H9 (cell line): ENCODE measurements at places on chromosomes 4 and X.

- no peak for DNase-seq
These were observed 126.9 kb downstream of the CBLL2 start for GRCh38 chrX:22399437-22400192.

DNA sequence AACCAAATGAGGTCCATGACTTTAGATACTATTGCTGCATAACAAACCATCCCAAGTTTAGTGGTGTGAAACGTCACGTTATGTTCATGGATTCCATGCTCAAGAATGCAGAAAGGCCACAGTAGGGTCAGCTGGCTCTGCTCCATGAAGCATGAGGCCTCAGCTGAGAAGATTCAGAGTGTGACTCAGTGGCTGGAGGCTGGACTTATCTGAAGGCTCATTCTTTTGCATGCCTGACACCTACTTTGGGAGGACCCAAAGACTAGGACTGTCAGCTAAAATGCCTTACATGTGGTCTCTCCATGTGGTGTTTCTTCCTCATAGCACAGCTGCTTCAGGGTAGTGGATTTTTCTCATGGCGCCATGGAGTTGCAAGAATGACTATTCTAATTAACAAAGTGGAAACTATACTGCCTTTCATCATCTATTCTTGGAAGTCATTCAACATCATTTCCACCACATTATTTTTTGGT is 11.5 kb upstream of the CCDC149 start:
- no peak for DNase-seq

GRCh38 chr4:168618577-168619265 is 121.9 kb downstream of the PALLD start:
- DNase-seq: no peak

GRCh38 chrX:131704136-131704695 is 160.3 kb downstream of the OR13H1 start:
- DNase-seq: no peak

DNA sequence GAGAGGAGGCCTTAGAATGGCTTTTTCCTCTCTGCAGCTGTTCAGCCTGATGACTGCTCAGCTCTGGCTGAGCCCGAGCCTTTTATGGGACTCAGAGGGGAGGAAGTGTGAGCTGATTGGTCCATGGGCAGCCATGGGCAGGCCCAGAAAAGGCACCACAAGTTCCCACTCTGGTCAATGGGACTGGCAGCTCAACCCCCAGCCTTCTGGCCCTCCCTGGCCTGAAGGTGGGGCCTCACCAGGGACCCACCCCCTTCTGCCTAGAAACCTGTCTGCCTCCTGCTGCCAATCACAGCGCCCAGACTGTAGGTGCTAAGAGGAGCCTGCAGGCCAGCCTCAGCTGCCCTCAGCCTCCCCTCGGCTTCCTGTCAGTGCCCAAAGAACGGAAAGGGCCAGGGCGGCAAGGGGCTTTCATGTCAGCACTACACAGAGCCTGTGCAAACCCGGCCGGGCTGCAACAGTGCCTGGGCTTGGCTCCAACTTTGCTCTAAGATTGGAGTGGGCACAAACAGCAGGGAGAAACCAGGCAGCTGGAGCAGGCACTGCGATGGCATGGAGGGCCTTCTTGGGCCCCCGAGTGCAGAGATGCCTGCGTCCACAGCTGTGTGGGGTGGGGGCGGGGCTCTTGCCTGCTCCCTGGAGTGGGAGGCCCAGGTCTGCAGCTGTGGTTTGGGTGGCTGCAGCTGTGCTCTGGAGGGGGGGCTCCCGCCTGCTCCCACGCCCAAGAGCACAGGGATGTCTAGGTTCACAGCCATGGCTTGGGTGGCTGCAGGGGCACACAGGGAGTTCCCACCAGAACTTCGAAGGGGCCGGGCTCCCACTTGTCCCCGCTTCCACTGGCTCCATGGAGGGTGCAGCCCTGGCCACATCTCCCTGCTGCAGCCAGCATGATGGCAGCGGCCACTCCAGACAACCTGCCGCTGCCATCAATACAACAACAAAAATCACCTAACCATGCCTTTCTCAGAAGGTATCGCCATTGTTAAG is 92.6 kb downstream of the NXF2 start:
- peak; percentile 92 for DNase-seq

DNA sequence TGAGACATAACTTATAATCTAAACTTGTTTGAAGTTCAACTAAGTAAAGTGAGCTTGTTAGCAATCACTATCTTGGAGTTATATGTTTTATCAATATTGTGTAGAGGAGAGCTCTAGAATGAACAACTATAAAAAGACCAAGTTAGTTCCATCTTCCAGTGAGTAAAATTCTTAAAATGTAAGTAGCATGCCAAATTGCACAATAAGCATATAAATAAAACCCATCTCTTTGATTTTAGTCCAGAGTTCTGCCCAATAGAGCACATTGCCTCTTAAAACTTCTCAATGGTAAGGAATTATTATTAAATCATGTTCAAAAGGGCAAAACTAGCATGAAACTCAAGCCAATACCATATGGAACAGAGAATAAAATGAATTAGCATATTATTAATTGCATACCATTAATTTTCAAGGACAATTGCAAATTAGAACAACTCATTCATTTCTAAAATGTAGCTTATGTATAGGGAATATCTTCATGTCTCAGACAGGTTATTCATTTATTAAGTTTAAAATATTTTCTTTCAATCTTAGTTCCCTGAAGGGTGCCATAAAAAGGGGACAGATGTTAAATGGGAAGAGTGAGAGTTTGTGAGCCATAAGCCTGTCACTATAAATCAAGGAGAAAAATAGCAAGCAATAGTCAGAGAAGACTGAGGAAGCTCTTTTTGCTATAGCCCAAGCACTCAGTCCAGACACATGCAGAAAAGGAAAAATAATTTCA is 507.6 kb downstream of the CENPC start:
- no peak for DNase-seq

DNA sequence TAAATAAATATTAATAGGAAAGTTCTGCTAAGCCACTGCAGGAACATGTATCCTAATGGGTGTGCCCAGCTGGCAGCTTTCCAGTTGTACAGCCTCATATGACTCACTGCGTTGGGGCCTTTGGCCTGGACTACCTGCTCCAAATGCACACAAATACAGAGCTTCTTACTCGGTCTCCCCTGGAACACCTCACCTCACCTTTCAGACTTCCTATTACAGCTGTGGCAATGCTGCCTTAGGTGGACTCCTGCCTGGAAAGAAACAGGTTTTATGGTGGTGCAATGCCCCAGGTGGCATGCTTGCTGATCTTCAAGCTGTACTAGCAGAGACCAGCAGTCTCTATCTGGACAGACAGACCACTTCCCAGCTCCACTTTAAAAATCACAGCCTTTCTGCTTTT is 85.7 kb upstream of the EXOC1L start:
- no peak for DNase-seq

DNA sequence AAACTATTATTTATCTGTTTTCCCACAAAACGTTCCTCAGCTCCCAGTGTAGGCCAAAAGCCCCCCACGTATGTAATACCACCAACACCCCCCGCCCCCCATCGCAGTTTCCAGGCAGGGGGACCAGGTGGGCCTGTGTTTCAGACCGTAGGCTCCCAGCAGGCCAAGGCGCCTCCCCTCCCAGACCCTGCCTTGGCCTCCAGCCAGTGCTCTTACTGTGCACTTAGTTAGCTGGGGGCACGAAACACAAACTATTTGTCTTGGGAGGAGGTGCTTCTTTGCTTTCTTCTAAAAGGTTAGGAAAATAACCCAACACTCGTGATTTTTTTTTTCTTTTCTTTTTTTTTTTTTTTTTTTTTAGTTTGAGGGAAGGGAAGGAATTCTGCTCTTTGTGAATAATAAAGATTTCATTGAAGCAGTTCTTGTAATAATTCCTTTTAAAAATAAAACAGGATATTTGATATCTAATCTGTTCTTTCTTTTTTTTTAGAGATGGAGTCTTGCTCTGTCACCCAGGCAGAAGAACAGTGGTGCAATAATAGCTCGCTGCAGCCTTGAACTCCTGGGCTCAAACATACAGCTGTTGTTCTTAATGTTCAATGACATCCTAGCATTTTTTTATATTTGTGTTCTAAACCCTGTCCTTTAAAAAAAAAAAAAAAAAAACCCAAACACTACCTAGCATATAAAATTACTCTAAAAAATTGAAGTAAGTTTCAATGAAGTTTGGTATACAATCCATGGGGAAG is 83.0 kb upstream of the CLDN34 start:
- DNase-seq: no peak

- DNase-seq: no peak
These were observed 169.9 kb downstream of the COX18 start for GRCh38 chr4:72899621-72900020.

DNA sequence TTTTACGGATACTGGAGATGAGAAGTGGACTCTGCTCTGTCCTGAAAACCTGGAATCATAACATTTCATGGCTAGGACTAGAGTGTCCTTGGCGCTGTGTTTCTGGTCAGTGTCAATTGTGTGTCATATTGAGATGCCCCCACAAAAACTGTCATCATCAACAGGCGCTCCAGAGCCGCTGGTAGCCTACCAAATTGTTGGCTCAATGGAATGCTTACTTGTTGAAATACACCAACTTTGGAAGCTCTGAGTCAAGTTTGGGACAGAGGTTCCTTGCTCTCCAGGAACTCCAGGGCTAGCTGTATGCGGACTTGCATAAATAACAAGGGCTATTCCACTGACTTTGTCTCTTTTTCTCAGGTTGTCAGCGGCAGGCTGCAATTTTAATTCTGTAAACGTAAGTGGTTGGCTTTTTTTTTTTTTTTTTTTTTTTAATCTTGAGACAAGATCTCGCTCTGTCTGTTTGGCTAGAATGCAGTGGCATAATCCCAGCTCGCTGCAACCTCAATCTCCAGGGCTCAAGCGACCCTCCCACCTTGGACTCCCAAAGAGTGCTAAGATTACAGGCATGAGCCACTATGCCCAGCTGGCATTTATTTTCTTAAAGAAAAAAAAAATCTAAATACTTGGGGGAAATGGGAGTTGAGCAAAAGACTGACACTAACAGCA is 871 bp upstream of the HPGD start:
- DNase-seq: no peak

DNA sequence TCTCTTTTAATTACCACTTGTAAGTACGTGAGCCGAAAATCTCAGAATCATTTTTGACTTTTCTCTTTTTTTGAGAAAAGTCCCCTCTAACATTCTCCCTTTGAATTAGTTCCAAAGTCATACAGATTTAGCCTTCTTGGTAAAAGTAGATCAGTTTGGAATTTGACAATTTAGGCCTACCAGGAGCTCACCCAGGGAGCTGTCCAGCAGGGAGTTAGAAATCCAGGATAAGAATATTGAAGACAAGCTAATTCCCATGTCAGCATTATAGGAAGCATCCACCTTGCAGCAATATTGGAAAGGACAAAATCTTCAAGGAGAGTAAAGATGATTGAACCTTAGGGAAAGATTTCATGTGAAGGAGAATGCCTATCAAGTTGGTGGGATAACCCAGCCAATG is 352.2 kb upstream of the CPEB2 start:
- no peak for DNase-seq

GRCh38 chr4:181176306-181176705 is 1066.9 kb upstream of the TENM3 start:
- DNase-seq: no peak

GRCh38 chrX:48934581-48935300 is 15.9 kb upstream of the PIM2 start:
- no peak for DNase-seq

DNA sequence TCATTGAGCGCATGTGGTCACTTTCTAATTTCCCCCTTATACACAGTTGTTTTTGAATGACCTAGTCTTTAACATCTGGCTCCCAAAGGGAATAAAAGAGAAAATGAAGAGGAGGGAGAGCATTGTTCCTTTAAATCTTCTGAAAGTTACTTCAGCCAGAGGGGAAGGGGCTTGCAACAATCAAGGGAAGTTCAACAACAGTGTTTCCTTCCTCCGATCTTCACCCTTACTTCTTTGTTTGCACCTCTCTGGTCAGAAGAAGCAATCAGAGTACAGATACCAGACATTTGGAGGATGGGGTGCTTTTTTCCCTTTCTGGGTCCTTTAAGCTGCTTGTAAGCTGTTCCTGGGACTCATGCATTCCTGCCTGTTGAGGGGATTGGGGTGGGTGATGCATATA is 125.4 kb downstream of the TBC1D19 start:
- DNase-seq: no peak

- no peak for DNase-seq
These were observed 28.4 kb upstream of the NLGN4X start for GRCh38 chrX:6257025-6257424.

- no peak for DNase-seq
These were observed 395.9 kb upstream of the INTU start for GRCh38 chr4:127236889-127237288.

DNA sequence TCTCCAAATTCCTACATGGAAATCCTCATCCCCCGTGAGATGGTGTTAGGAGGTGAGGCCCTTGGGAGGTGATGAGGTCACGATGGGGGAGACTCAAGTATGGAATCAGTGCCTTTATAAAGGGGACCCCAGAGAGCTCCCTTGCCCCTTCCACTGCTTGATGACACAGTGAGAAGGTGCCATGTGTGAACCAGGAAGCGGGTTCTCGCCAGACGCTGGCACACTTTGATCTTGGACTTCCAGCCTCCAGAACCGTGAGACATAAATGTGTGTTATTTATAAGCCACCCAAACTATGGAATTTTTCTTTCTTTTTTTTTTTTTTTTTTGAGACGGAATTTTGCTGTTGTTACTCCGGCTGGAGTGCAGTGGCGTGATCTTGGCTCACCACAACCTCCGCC is 237.6 kb downstream of the DHRSX start:
- DNase-seq: no peak

- peak; percentile 85 for DNase-seq
These were observed 46.7 kb downstream of the FGF16 start for GRCh38 chrX:77493677-77494553.

- DNase-seq: no peak
These were observed 234.2 kb upstream of the RPS6KA3 start for GRCh38 chrX:20500949-20501348.

- DNase-seq: no peak
These were observed 43.6 kb upstream of the PHOX2B start for GRCh38 chr4:41792166-41792565.

DNA sequence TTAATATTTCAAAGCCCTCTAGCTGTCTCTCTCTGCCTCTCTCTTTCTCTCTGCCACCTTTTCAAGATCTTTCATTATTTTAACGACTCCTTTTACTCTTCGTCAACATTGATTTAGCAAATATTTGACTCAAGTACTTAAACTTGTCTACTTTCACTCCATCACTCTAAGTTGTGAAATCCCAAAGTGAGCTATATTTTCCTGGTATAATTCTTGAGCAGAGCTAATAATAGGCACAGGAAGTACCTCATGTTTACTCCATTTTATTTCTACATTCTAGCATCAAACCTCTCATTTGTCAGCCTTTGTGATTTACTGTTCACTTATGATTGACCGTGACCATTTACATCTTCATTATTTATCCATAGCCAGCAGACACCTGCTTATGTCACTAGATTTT is 482.5 kb downstream of the RPA4 start:
- no peak for DNase-seq

GRCh38 chrX:40976981-40977380 is 108.3 kb upstream of the USP9X start:
- DNase-seq: no peak

- no peak for DNase-seq
These were observed 150.8 kb upstream of the ARHGEF9 start for GRCh38 chrX:63935835-63936234.

- DNase-seq: no peak
These were observed 454.7 kb downstream of the IL15 start for GRCh38 chr4:142091085-142091513.
